ENCODE measurements at places on chromosomes 3 and 15.

- peak; percentile 90 for DNase-seq
Measured at GRCh38 chr3:11288786-11289637, 16.8 kb downstream of the ATG7 start.

DNA sequence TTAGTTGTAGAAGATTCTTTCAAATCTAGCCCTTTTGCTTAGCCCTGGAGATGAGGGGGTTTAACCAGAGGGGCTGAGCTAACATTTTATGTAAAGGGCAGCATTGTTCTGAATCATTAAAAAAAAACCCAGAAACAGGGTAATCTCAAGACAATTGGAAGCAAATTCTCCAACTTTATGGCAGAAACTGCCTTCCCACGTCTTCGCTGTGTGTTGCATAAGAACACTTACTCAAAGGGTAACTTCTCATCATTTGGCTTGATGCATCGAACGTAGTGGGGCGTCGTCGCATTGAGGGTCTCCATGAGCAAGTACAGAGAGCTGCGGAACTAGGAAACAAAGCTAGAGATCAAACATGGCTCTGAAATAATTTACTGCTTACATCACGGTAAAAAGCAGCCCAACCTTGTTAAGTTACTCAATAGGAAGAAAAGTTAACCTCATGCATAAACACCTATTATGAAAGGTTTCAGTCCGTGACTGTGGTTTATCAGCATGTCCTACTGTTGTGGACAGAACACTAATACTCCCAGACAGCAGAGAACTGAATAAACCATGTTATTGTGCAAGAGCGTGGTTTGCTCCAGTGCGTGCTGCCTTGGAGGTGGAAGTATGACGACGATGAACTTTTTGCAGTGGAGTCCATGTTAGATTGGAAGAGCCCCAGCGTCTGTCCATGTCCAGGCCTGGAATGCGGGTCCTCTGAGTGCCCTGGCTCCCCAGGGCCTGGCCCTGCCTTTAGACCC lies 48.7 kb downstream of the MYO5C start:
- DNase-seq, result no peak

DNA sequence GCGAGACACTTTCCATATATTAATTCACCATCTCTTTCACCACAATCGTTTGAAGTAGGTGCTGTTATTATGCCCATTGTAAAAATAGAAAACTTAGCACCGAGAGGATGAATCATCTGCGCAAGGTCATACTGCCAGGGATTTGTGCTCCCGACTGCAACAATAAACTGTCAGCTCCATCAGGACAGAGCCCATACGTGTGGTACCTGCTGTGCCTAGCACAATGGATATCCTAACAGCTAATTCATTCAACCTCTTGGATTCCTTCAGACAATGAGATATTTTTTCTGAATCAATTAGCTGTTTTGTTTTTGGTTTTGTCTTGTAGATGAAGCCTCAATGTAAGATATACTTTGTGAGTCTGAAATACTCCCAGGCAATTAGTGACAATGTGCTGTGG lies 32.3 kb upstream of the PROK2 start:
- DNase-seq, result no peak

GRCh38 chr15:70466895-70467529 lies 296.3 kb downstream of the UACA start:
- peak; percentile 58 for DNase-seq

GRCh38 chr3:194340757-194341400 lies 10.2 kb downstream of the CPN2 start:
- DNase-seq, result no peak

DNA sequence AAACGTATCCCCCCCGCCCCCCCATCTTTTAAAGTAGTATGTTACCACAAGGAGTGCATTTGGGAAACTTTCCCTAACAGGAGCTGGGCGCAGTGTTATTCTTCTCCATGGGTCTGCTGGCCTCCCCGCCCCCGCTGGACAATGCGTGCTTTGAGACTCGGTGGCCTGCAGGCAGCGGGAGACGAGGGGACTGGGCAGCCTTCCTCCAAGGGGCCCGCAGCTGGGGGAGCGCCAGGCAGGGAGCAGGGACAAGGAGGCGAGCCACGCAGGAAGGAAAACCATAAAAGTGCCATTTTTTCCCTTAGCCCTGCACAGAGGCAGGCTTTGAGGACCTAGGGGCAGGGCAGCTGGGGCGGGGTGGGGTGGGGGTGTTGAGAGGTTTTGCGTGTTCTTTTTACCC lies 14.1 kb downstream of the SOX2 start:
- DNase-seq, result no peak

- DNase-seq, result no peak
Measured at GRCh38 chr15:29962407-29962806, 120.3 kb upstream of the GOLGA8J start.

DNA sequence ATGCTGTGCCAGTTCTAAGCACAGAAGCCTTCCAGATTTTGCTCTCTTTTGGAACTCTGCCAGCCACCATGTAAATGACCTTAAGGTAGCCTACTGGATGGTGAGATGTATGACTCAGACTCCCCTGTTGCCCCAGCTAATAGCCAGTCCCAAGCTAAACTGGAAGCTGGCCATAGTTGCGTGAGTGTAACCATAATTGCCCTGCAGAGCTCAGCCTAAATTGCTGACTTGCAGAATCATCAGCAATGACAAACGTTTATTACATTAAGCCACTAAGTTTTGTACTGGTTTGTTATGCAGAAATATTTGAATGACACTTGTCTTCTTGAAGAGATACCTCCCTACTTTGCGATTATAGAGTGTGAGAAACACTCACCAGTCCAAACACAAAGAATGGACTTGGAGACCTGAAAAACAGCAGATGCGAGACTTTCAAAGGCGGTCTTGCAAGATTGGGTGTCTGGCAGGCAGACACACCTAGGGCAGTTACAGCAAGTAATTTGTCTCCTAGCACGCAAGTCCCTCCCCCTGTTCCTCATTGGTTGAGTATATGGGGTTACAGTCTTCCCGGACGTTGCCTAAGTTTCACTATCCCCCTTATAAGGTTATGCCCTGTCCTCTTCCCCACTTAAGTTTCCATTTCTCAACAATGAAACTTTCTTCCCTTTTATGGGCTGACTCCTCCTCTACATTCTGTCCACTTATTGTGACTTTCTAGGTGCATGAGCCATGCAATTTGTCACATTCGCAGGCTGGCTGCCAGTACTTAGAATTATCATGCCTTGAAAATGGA lies 83.6 kb upstream of the XCR1 start:
- peak; percentile 36 for DNase-seq

- DNase-seq, result peak; percentile 28
Measured at GRCh38 chr3:134299185-134299887, 48.7 kb upstream of the RYK start.

GRCh38 chr3:128532012-128532983 lies 39.3 kb upstream of the GATA2 start:
- no peak for DNase-seq

GRCh38 chr3:80097674-80098073 lies 329.9 kb upstream of the ROBO1 start:
- peak; percentile 68 for DNase-seq

- no peak for DNase-seq
Measured at GRCh38 chr15:64369078-64369607, 12.1 kb downstream of the PCLAF start.

- peak; percentile 54 for DNase-seq
Measured at GRCh38 chr15:95556225-95556624, 774.3 kb upstream of the NR2F2 start.

- DNase-seq, result no peak
Measured at GRCh38 chr3:78844307-78844706, 923.5 kb downstream of the ROBO1 start.

DNA sequence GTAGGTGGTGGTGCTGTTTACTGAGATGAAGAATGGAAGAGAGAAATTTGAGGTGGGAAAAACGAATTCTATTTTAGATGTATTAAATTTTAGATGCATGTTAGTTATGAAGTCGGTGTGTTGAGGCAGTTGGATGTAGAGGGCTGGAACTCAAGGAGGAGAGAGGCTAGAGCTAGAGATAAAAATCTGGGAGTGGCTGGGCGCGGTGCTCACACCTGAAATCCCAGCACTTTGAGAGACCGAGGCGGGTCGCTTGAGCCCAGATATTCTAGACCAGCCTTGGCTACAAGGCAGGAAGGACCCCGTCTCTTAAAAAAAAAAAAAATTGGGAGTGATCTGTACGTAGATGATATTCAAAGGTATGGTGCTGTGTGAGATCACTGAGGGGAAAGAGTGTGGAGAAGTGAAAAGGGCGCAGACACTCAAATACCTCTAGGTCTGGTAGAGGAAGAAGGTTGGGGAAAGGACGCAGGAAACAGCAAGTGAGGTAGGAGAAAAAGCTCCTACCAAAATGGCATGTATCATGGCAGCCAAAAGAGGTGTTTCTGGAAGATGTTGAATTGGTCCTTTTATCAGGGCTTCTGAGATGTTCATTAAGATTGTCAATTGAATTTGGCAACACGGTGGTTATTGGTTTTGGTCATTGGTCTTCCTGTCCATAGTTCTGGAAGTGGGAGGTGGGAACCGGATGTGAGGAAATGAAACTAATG lies 1.8 kb downstream of the YEATS2 start:
- no peak for DNase-seq

Measured in kidney glomerular epithelial cell (primary cell).